ENCODE measurements at places on chromosomes 3 and 15.

DNA sequence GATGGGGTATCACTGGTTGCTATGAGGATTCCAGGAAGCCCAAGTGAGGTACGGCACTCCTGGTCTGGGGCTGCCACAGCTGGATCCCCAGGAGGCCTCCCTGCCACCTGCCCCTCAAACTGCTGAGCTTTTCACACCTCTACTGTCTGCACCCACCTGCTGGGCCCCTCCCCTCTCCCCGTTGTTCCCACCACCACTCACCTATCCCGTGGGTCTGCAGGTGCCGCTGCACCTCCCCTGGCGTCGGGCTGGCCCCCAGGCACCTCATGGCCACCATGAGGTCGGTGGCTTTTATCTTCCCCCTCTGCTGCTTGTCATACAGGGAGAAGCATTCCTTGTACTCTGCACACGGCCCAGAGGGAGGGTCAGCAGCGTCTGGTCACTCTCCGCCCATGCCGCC lies 5.8 kb downstream of the CALML4 start:
- no peak for DNase-seq

DNA sequence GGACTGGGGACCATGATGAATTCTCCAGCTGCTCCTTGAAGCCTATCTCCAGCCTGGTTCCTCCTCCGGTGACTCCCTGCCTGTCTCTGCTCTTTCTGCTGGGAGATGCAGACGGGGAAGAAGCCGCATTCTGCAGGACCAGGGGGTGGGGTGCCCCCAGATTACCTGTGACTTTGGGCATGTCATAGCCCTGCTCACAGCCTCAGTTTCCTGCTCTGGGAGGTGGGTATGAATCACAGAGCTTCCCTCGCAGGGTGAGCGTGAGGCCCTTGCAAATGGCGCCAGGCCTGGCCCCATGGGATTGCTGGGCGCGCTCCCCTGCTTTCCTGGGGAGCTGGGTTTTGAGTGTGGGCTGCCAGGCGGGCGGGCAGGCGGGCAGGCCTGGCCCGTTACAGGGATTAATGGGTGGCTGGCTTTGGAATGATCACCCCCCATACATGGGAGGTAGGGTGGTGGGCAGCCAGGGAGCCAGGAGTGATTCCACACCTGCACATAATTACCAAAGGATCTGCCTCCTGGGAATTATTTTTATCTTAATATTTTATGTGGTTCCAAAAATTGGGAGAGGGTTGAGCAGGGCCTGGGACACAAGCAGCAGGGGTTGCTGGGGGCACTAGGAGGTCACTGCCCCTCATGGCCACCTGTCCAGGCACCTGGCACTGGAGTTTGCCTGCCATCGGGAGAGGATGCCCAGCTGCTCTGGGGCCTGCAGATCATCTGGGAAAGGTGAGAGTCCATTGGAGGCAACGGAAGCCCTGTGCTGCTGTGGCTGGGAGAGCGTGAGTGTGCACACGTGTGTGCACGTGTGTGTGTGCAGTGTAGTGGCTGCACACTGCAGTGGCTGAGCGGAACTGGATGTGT lies 106.8 kb downstream of the WNT7A start:
- no peak for DNase-seq

- peak; percentile 0 for DNase-seq
These were observed 37.8 kb upstream of the SPTSSB start for GRCh38 chr3:161409069-161409468.

GRCh38 chr15:67564021-67564967 lies 21.8 kb downstream of the MAP2K5 start:
- no peak for DNase-seq

DNA sequence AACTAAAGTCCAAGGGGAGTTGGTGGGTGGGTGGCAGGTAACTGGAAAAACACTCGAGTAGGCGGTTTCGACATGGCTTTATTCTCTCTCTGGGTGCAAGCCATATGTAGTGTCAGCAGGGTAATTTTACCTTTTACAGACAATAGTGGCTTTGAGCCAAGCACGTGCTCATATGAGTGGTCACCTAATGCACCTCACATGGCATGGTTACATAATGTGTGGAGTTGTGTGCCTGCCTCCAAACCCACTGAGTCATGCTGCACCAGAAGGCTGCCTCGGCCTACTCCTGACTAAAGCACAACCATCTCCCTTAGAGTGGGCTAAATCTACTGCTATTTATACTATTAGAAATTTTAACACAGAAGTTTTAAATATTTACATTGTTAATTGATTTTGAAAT lies 16.5 kb downstream of the CCRL2 start:
- no peak for DNase-seq

GRCh38 chr3:61354604-61355003 lies 103.4 kb upstream of the FHIT start:
- no peak for DNase-seq

DNA sequence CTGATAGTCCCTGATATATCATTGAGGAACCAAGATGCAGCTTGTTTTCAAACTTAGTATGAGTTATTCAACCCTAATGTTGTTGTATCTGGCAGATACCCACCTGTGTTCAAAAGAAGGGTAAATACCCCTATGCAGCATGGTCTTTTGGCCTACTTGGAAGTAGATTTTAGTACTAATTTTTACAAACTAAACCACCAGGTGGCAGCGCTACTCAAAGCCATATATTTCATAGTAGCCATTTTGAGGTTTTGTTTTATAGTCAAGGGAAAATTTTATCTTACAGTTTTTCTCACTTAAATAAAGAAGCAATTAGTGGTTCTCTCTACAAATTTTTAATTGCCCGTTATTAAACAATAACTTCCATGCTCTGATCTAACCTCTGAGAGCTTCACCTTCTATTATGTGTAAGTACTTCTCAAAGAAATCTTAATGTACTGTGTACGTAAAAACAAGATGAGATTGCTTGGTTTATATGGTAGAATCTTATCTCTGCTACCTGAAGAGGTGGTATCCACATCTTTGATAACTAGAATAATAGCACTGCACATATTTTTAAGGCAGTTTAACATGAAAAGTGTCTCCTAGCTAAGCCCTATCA lies 31.5 kb upstream of the MLF1 start:
- peak; percentile 29 for DNase-seq

- no peak for DNase-seq
These were observed 41.9 kb upstream of the MITF start for GRCh38 chr3:69697381-69697780.

GRCh38 chr15:96273317-96274086 lies 57.0 kb upstream of the NR2F2 start:
- no peak for DNase-seq

DNA sequence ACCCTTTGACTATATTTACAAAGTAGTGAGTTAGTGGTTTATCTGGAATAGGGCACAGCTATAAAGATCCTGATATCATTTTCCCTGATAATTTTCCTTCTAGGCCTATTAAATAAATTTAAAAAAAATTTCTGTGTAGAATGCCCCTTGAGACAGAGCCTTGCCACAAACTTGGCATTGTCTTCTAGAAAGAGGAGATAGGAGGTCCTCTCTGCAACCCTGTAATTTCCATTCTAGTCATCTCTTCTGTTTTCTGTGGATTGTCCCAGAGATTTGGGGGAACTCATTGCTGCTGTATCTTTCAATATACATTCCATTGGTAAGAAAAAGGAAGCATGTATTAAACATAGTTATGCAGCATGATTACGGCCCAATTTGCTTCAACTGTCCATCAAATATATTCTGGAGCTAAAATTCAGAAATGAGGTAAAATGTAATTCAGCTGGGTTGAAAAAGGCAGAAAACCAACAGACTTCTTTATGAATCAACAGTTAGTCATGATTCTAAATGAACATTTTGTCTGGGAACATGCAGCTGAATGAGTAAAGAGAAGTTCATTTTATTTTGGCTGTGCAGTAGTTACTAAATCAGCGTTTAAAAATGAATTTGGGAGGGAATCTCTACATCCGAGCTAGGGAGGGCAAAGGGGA lies 401.1 kb downstream of the NAALADL2 start:
- DNase-seq: no peak

DNA sequence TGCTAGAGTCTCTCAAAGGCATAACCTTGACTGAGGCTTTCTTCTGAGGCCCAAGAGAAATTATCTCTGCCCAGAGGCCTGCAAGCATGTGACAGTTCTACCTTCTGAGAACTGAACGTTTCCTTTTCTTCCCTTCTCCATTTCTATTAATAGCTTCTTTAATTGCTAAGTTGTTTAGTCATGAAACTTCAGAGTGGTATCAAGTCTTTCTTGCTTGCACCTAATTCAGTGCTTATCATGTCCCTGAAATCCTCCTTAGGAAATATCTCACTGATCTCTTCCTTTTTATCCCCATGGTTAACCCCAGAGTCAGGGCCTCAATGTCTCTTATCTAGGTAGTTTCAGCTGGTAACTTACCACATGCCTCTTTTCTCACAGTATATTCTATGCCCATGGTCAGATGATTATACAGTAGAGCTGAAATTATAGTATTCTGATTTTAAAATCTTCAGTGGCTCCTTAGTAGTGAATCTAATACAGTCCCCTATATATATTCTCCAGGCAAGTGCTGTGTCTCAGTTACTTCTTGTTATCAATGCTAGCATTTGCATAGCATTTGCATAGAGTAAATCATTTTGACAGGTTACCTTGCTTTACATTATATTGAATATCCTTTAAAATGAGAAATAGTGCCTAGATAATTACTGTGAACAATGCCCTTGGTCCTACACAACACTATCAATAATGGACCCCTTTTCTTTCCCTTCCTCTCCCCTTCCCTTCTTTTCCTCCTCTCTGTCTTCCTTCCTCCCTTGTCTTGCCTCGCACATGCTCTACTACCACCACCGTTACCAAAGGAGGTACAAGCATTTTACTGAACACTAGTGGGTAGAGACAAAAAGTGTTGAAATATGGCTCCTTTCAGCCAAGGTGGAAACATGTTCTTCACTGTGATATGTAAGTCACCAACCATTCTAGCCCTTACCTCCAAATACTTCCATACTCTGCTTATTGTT lies 33.0 kb downstream of the KBTBD8 start:
- no peak for DNase-seq

GRCh38 chr3:1943395-1944118 lies 155.1 kb upstream of the CNTN4 start:
- no peak for DNase-seq

DNA sequence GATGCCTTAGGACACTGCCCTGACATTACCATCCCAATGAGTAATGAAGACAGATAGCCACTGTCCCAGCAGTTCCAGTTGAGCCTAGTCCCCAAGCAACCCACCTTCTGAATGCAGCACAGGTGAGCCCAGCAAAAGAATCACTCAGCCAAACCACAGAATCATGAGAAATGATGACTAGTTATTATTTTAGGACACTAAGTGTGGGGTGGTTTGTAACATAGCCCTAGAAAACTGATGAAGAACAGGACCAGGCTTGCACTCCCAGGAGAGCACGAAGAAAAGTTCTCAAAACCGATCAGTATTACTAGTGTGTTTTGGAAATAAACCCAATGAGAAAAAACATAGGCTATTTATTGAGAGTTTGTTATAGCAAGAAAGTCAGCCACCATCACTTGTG lies 129.6 kb upstream of the CNTN6 start:
- DNase-seq: no peak

Data from stimulated activated naive CD4-positive, alpha-beta T cell (primary cell).